RPMI7951 (cell line): ENCODE measurements at places on chromosomes 16 and 17.

GRCh38 chr16:2237493-2238149 is 1.4 kb downstream of the DNASE1L2 start:
- DNase-seq = no peak

GRCh38 chr17:3678821-3679530 is 10.4 kb downstream of the EMC6 start:
- DNase-seq = no peak

DNA sequence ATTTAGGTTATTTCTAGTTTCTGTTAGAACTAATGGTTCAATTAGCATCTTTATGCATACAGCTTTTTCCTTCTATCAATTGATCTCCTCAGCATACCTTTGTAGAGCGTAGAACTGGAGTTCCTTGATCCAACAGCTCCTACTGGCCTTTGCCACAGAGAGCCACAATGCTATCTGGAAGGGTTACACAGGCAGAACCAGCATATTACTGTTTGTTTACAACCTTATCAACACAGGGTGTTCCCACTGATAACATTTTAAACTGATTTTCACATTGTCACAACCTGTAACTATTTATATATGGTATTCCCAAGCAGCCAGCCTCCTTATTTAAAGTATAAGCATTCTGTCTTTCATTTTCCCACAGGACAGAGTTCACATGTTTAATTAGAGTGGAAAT is 382.2 kb downstream of the MAF start:
- DNase-seq = no peak

DNA sequence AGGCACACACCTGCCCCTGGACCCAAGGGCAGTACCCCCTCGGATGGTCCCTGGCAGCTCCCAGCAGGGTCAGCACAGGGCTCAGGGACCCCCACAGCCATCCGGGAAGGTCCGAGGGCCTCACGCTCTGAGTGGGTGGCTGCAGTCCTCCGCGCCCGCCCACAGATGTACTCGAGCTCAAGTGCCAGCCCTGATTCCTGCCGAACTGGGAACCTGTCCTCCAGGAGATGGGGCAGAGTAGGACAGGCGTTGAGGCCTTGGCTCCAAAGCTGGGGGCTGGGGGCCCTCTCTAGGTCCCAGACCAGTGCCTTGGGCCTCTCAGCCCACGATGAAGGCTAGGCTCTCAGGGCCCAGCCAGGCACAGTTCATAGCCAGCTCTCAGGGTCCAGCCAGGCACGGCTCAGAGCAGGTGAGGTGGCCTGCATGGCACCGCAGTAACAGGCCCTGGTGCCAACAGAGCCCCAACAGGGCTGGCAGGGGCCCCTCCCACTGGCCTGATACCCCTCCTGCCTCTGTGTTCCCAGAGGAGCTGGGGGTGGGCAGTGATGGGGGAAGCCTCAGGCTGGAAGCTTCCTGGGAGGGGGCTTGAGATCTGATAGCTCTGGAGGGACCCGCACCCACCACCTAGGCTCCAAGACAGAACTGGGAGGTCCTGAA is 35.5 kb upstream of the PVALEF start:
- no peak for DNase-seq

DNA sequence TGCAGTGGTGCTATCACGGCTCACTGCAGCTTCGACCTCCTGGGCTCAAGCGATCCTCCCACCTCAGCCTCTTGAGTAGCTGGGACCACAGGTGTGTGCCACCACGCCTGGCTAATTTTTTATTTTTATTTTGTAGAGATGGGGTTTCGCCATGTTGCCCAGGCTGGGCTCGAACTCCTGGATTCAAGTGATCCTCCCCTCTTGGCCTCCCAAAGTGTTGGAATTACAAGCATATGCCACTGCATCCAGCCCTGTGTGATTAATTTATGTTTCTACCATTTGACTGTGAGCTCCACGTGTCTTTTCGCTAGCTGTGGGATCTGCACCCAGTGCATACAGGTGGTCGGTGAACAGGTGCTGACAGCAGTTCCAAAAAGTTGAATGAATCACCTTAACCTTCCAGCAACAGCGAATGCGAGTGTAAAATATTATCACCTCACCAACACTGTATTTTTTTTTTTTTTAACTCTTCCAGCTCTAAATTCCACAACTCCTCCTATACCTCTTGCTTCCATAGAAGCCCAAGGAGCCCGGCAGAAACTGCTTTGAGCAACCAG is 484 bp upstream of the NUDT7 start:
- DNase-seq = no peak

- no peak for DNase-seq
Observed at GRCh38 chr17:58985971-58986370, 120.7 kb downstream of the TRIM37 start.

DNA sequence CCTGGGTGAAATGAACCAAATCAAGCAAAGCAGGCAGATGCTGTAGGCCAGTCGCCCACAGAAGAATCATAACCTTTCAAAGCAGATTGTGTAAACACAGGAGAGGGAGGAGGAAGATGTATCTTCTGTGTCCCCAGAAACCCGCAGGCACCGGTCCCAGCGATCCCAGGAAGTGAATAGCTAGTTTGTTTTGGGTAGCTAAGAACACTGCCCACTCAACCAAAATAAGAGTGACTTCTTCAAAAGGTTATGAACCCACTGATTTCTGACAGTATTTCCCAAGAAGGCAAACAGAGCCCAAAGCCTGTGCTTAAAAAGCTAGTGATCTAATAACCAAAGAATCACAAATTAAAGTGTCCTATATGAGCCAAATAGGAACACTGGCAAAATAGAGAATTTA is 67.8 kb downstream of the GRIN2A start:
- DNase-seq = peak; percentile 89

DNA sequence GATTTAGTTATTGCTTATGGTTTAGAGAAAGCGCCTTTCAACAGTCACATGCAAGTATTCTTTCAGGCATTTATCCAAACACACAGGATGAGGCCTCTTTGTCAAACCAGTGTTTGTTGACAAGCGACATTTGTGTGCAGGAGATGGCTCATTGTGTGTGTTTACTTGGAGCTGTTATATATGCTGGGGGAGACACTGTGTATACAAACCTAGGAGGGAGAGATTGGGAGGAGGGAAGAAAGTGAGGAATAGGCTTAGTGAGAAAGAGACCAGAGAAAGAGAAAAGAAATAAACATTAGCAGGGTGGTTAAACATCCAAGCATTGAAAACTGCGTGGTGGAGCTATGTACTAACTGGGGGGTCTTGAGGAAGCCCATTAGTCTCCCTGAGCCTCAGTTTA is 437.6 kb downstream of the MAF start:
- DNase-seq = no peak
